AG20443 (cell line): ENCODE measurements at places on chromosomes 2 and 18.

GRCh38 chr2:170335351-170335750 lies 157.4 kb downstream of the MYO3B start:
- DNase-seq = no peak

DNA sequence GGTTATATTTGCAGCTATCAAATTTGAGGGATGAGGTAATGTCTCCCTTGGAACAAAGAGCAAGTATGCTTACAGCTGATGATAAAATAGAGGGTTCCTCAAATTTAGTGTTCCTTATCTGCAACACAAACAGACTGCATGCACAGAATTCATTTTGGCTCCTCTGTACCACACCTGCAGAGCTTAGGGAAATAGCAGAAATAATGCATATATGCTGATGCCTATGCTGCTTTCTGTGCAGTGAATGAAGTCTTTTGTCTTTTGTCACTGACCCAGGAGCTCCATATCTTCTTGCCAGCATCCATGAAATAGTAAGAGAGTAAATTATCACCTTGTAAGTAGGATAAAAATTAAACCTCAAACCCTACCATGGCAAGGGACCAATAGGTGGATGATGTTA lies 69.8 kb downstream of the NCKAP1 start:
- DNase-seq = no peak

DNA sequence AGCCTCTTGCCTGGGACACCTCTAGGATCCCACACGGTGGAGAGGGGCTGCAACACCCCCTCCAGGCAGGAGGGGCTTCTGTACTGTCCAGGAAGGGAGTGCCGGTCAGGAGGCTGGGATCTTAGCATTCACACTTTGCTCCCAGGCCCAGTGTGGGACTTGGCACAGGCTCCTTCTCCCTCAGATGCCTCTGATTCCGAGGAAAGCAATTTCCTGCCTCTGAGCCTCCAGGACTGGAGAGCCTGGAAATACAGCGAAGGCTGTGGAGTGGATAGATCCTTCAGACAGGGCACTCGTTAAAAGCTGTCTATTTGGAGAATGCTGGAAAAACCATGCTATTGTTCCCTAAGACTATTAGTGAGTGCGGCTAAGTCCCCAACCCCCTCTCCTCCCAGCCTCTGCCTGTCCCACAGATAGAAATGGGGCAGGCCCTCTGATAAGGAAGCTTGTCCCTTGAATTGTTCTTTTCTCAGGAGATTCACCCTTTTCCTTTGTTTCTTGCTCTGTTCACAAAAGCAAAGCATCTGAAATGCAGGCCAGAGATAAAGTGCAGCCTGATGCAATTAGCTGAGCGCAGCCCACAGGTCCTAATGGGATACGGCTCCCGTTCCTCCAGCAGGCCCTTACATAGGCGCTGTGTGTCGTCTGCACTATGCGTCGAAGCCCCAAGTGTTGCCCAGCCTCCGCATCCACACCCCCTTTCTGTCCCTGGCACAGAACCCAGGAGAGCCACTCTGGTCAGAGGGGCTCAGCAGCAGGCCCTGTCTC lies 252.2 kb downstream of the KLHL29 start:
- DNase-seq = peak; percentile 84

GRCh38 chr2:108981846-108982245 lies 7.2 kb downstream of the EDAR start:
- no peak for DNase-seq

DNA sequence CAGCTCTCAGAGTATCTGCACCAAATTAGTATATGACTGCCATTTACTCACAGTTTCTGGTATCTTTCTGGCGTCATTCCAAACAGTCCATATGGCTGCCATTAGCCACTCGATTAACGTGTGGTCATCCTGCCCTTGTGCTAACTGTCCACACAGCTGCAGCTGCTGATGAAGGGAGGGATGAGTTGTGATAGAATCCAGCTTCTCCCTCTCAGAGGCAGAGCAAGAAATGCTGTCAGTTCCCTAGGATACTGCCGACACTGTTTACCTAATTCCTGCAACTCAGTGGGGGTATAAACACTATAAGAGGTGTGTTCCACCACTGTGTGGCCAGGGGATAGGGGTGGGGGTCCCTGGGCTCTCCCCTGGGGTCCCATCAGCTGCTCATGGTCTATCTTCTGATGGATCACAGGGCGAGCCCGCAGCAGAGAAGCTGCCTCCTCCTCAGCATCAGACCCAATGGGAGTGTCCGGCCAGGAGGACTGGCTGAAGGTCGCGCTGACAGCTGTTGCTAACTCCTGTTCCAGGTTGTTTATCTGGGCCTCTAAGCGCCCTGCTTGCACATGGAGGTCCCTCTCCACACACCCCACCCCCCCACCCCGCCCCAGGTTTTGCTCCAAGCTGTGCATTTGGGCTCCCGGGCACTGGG lies 17.3 kb upstream of the KLHL23 start:
- peak; percentile 55 for DNase-seq

DNA sequence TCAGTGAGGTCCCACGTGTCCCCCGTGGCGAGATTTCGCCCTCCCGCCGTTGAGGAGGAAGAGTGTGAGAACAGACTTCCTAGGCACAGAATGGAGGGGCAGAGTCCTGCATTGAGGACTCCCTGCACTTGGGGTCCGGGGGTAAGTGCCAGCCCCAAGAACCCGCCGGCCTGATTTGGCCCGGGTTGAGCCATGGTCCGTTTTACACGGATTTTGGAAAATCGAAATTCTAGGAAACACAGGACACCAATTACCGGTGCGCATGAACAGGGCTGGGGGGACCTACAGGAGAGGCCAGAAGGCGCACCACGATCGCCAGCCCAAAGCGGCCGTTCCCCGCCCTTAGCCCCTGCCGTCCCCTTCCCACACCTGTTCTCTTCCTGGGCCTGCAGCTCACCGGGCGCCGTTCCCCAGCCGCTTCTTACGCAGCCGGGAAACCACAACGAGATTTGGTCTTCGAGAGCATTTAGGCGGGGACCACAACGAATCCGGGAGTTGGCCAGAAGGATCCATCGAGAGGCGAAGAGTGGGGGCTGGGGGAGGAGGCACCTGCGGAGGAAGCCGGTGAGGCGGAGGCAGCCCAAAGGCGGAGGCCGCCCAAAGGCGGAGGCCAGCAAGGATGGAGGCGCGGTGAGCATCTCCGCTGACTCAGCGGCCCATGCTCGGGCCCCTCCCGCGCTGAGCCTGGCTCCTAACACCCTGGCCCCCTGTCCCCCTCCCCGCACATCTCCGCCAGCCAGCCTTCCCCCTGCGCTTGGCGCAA lies 464 bp upstream of the TLX2 start:
- DNase-seq = no peak

GRCh38 chr2:150663143-150663542 lies 175.7 kb upstream of the RND3 start:
- peak; percentile 76 for DNase-seq

- DNase-seq = no peak
These were observed 211.7 kb upstream of the REV1 start for GRCh38 chr2:99701503-99701902.

DNA sequence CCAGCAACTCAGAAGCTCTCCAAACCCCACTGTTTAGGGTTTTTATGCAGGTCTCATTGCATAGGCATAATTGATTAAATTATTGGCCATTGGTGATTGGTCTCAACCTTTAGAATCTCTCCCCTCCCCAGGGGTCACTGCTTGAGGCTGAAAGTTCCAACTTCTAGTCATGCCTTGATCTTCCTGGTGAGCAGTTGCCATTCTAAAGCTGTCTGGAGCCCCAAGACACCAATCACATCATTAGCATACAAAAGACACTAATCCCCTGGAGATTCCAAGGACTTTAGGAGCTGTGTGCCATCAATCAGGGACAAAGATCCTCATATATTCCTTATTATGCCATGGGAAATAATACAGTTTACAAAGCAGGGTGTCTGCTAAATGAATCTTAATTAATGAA lies 863.4 kb upstream of the KLHL29 start:
- DNase-seq = no peak

GRCh38 chr2:240789501-240790369 lies 30.3 kb downstream of the KIF1A start:
- DNase-seq = no peak

- DNase-seq = no peak
These were observed 352.8 kb upstream of the LRP1B start for GRCh38 chr2:142483653-142484052.

DNA sequence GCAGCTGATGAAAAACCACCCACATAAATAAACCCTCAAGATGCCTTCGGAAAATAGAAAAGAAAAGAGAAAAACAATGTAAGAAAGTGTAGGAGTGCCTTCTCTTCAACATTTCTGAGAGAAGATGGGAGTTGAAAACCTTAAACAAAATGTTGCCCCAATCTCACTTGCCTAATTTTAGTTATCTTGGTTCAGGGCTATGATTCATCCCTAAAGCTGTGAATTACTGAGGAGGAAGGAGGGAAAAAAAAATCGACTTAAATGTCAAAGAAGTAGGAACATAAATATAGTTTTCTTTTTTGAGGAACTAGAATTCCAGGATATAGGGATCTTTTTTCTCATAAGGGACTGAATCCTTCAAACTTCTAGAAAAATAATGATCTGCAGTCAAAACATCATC lies 360.3 kb downstream of the TGIF1 start:
- DNase-seq = no peak

- DNase-seq = peak; percentile 25
These were observed 4.5 kb downstream of the SLC14A1 start for GRCh38 chr18:45728336-45729010.

DNA sequence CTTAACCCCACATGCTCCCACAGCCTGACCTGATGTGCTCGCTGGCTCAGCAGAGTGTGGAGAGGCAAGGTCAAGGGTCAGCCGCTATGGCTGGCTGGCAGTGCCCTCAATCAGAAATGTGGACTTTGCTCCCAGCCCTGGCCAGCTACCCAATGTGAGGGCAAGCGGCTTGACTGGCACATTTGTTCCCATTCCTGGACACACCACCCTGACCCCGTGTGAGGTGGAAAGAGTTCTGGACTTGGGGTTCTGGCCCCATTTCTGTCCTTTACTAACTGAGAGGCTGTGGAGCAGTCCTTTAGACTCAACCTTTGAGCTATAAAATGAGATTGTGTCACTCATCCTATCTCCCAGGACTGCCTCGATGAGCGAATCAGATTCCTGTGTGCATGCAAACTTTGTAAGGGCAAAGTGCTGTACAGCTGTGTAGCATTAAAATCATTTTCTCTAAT lies 9.1 kb downstream of the THNSL2 start:
- DNase-seq = no peak

GRCh38 chr2:53558867-53559266 lies 208.7 kb upstream of the CHAC2 start:
- DNase-seq = no peak

DNA sequence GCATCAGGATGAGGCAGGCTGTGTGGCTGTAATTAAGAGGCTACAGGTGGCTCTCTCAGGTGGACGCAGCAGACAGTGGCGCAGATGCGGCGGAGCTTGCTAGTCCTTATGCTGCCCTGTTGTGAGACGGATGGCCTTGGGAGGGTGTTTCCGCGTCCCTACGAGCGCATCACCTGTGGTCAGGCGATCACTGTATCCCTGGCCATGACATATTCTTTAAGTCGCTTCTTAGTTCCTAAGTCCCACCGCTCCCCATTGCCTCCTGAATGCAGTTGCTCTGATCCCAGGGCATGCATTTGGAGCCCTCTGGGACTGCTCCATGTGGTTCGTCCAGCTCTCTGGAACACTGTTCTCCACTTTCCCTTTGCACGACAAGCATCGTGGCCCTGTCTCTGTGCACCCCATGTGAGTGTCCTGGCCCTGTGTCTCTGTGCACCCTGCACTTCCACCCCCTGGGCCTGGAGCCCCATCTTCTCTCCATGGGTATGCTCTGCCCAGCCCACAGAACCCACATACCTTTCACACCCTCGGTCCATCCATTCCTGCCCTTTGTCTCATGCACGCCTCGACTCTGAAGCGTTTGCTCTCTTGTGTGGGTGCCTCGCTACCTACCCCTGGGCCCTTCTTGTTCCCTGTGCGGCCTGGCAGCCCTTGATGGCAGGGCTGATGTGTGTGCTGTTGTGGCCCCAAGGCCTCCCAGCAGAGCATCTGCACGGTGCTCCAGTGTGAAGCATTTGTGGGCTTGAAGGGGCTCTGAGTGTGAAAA lies 74.4 kb downstream of the SH3RF3 start:
- no peak for DNase-seq

GRCh38 chr2:238119756-238120462 lies 18.6 kb upstream of the KLHL30 start:
- DNase-seq = no peak

GRCh38 chr18:50338122-50338521 lies 36.7 kb upstream of the SKA1 start:
- DNase-seq = no peak

- peak; percentile 52 for DNase-seq
These were observed 78.5 kb downstream of the RHOB start for GRCh38 chr2:20525041-20526035.
